ENCODE measurements at places on chromosomes 16 and 17.
A peak's percentile ranks its signal among the peaks of the same experiment; 100 is the strongest.

DNA sequence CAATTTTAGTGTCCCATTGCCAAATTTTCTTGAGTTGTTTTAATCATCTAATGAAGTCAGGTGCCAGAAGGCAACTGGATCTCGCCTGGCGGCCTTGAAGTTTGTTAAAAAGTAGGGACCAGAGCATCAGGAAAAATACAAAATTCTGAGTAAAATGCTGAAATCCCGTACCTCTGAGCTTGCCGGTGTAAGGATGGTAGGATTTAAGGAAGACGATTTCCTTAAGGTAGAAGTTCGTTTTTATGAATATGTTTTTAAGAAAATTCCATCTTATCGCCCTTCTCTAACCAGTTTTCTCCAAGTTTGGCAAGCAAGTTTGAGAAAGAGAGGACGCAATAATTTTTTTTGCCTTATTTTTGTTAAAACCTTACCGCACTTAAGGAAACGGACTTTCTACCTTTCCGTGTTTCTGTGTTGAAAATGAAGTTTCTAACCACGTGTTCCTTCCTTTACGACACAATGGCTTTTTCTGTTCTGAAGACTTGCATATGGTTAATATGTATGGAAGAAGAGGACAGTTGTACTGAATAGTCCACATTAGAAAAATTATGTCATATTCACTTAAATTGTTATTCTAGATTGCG, 748 bp downstream of the ATF7IP2 start:
- peak; percentile 51 for DNase-seq

GRCh38 chr17:49132317-49132698, 261 bp upstream of the B4GALNT2 start:
- DNase-seq: no peak

- DNase-seq: no peak
Observed at GRCh38 chr16:5903153-5903552, 805.6 kb upstream of the EEF2KMT start.

DNA sequence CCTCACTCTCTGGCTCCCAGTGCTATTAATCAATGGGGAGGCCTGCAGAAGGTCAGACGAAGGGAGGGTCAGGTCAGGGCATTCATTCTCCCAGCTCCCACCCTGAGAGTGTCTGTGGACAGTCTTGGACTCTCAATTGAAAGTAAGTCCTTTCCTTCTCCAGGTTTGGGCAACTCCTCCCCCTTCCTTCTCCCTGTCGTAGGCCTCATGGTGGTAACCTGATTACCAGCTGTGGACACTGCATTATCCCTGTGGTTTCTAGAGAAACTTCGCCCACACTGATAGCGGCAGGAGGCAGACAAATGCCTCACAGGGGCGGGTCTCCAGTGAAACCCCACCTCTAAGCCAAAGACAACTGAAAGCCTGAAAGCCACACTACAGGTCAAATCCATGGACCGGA, 57.7 kb upstream of the SLC25A19 start:
- peak; percentile 37 for DNase-seq

GRCh38 chr16:680967-681745, 946 bp downstream of the STUB1 start:
- DNase-seq: peak; percentile 52

DNA sequence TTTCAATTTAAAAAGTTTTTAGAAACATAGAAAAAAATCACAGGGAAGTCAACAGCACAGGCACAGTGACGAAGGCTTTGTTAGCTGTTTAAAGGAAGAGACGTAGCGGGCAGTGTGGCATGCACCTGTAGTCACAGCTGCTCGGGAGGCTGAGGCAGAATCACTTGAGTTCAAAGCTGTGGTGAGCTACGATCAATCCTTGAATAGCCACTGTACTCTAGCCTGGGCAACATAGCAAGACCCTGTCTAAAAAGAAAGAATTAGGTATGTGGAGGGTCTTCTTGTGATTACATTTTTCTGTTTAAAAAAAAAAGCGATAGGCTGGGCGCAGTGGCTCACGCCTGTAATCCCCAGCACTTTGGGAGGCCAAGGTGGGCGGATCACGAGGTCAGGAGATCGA, 50.1 kb downstream of the FOXK2 start:
- DNase-seq: no peak

DNA sequence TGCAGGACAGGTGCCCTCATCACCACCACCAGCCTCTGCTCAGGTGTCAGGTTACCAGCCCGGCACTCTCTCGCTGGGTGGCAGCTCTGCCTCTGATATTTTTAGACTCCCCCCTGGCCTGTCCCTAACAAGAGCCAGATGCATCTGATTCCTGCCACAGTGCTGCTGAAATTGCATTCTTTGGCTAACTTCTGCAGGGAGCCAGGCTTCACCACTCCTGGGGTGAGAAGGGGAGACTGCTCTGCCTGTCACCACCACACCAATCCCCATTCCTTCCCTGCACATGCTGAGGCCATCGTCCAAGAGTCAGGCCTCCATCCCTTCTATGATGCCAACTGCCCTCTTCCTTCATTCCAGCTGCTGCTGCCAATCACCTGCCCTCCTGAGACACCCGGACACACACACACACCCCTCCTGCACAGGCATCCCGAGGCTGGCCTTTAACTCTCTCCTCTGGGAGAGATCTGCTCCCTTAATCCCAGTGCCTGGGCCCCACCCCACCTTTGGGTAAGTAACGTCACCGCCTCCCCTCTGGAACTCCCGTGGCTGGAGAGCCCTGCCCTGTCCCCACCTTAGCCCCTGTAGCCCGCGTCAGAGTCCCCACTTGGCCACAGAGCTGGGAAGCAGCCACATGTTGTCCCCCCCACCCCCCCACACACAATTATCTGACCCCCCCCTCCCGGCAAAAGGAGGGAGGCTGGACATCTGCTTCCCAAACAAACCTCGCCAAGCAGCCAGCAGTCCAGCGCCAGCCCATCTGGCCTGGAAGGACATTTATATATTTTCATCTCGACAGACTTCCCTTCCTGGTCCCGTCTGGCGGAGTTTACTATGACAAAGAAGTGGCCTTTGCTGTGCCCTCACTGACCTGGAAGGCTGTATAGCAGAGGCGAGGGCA, 2.8 kb downstream of the EMP2 start:
- no peak for DNase-seq

GRCh38 chr16:74107795-74108610, 188.6 kb upstream of the PSMD7 start:
- DNase-seq: peak; percentile 68

- DNase-seq: no peak
Observed at GRCh38 chr17:66661411-66662256, 173.3 kb upstream of the CACNG5 start.

- DNase-seq: no peak
Observed at GRCh38 chr17:11330006-11330405, 89.0 kb downstream of the SHISA6 start.

DNA sequence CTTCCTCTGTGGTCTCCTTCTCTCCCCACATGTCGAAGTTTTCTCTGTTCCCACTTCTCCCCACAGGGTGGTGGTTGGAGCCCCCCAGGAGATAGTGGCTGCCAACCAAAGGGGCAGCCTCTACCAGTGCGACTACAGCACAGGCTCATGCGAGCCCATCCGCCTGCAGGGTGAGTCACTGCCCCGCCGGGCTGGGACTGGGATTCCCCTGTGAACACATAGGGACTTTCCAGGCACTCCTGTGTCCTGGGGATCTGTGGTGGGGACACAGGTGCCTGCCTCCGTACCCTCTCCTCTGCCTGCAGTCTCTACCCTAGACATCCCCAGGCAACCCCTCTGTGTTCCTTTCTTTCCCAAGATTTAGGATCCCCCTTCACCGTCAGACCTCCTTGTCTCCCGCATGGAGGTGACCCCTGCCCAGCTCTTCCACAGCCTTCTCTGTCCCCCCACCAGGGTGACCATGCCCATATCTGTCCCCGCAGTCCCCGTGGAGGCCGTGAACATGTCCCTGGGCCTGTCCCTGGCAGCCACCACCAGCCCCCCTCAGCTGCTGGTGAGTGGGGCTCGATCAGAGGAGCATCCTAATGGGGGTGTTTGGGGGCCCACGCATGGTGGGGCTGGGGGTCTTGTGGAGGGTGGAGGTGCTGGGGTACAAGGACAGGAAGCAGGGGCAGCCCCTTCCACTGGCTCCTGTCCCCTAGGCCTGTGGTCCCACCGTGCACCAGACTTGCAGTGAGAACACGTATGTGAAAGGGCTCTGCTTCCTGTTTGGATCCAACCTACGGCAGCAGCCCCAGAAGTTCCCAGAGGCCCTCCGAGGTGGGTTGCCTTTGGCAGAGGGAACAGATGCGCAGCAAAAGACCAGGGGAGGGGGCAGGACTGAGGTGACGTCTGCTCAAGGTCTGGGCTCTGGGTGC, 5.8 kb downstream of the ITGAM start:
- peak; percentile 13 for DNase-seq

- DNase-seq: no peak
Observed at GRCh38 chr17:2905696-2906501, 109.7 kb downstream of the RAP1GAP2 start.

DNA sequence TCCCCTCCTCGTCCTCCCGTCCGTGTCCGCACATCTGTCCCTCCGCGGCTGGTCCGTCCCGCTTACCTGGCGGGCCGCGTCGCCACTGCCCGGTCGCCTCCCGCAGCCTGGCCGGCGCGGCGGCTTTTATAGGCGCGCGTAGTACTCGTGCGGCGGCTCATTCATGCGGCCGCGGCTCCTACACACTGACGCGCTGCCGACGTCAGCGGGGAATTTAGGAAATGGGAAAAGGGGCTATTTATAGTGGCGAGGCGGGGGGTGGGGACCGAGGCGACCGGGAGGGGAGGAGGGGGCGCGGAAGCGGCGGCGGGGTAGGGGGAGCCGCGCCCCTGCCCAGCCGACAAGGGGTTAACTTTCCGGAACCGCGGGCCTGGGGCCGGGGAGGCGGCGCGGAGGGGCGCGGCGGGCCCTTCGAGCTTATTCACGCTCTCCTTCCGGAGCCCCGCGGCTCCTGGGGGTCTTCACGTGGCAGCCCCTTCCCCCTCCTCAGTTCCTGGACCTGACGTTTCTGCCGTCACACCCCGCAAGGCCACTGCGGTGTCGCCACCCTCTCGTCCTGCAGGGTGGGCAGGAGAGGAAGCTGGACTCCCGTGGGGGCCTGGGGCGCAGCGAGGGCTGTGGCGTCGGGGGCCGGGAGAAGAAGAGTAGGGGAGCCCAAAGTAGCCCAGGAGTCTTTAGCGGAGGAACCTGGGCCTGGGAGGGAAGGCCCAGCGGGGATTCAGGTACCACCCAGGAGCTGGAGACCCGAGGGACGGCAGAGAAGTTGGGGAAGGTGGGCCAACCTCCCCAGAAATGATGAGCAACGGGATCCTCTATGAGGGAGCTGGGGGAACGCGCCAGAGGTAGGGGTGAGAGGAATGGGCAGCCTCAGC, 3.6 kb upstream of the HIC1 start:
- DNase-seq: no peak

DNA sequence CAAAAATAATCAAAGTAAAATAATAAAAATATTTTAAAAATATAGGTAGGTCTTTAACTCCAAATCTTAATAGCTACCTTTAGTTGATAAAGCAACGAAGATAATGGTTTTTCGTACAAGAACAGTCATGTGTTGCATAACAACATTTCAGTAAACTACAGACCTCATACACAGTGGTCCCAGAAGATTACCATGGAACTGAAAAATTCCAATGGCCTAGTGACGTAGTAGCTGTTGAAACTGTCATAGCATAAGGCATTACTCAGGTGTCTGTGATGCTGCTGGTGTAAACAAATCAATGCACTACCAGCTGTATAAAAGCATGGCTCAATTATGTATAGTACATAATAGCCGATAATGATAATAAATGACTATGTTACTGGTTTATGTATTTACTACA, 43.9 kb downstream of the CREBBP start:
- DNase-seq: no peak

DNA sequence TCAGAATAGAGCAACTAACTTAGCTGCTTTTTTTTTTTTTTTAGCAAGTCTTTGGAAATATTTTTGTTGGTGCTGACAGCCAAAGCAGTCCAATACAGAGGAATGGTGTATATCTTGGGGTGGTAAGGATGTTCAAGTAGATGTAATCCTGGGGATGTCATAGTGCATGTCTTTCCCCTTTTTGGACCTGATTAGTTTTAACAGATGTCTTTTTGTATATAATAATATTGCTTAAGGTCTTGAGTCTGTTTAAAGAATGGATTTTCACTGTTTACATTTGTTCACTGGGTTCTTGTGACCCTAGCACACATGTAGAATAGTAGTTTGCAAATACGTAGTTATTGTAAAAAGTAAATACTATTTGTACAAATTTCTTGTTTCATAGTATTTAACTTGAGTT, 7.9 kb downstream of the TAF15 start:
- no peak for DNase-seq

- DNase-seq: peak; percentile 48
Observed at GRCh38 chr16:23509782-23510163, 521 bp downstream of the GGA2 start.

DNA sequence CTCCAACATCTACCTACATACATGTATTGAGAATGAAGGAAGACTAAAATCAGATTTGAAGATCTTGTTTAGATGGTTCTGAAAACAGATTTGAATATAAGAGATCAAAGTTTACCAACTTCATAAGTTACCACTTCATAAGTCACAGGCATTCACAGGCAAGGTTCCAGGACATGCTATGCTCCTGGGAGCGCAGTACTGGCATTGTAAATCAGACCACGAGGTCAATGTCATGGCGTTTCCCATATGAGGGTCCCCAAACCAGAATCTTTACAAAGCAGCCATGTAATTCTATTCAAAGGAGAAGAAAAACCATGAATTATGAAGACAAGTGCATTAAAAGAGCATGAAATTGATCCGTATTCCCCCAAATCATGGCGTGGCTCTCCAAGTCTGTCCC, 3.0 kb downstream of the CDH11 start:
- DNase-seq: no peak

GRCh38 chr16:89574681-89575246, 794 bp upstream of the CPNE7 start:
- peak; percentile 80 for DNase-seq

GRCh38 chr17:40355123-40355803, 9.3 kb downstream of the GJD3 start:
- peak; percentile 80 for DNase-seq

GRCh38 chr17:82933911-82934310, 94.1 kb upstream of the ZNF750 start:
- DNase-seq: no peak

GRCh38 chr16:77289331-77289809, 90.2 kb downstream of the SYCE1L start:
- DNase-seq: no peak

DNA sequence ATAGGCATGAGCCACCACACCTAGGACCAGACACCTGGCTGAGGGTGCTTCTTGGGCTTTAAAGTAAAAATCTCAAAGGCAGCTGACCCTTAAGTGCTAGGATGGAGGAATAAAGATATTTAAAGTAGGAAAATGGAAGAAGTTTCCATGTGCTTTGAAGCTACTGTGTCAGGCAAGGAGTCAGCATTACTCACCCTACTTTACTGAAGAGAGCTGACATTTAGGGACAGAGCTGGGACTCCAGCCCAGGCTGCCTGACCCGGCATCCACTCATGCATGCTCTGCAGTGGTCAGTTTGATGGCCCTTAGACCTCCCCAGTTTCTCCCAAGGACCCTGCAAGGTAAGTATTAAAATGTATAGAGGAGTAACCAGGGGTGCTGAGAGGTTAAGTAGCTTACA, 124.7 kb upstream of the PLCG2 start:
- no peak for DNase-seq

DNA sequence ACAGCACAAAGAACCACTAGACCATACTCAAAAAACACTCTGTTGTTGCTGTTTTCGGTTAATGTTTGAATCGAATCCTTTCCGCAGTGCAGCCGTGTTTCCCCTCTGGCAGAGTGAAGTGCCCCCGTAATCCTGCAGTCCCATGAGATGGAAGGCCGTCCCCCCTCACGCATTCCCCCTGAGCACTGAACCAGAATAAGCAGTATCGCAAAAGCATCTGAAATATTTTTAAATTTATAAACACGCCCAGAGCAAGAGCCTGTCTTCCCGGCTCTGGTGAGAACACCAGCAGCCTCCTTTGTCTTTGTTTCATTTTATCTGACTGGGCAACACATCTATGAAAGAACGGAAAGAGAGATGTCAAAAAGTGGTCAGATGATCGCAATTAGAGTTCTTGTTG, 121.0 kb upstream of the ADAMTS18 start:
- no peak for DNase-seq

Data from NAMALWA (cell line).